Aorta (tissue), 5 donors: ENCODE measurements at places on chromosomes 11 and 22. TPM values are rescaled to one million over a fixed set of nuclear protein-coding genes. Genes with fewer than 3 reads are reported as not detected.

DNA sequence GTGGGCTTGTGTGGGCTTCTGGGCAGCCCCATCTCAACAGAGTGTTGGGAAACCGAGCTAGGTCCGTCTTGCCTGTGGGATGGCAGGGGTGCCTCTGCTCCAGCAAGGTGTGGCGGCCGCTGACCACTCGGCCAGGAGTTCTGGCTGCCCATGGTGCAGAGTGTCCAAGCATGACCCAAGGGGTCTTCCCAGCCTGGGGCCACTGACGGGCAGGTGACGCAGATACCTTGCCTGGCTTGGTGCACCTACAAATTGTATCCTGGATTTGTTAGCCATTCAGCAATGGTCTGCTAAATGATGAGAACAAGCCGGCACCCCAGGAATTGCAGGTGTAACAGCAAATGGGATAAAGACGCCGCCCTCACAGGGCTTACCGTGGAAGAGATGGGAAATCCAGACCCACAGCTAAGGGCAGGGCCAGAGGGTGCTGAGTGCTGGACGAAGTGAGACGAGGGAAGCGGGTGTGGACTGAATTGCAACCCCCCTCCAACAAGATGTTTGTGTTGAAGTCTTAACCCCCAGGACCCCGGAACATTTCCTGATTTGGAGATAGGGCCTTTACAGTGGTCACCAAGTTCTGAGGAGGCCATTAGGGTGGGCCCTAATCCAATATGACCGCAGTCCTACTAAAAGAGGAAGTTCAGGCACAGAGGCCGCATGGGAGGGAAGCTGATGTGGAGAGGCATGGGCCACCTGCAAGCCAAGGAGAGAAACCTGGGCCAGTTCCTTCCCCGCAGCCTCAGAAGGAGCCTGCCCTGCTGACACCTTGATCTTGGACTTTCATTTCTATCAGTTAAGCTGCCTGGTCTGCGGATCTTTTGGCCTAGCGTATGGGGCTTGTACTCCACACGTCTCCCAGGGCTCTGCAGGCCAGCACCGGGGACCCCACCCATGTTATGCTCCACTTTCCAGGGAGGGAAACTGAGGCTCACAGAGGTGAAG lies 45.2 kb upstream of the LINC01488 start:
- H3K27me3 ChIP-seq, result no peaks in the 10 kb centered on the region
- no peaks in the 10 kb centered on the region for H3K4me1 ChIP-seq
- no peak overlapping the region for H3K4me3 ChIP-seq

- no peaks in the 10 kb centered on the region for H3K27me3 ChIP-seq
- H3K4me1 ChIP-seq, result peaks cover 2% of the 10 kb centered on the region
- no peak overlapping the region for H3K27ac ChIP-seq
- no peak for DNase-seq
Observed at GRCh38 chr22:25661073-25661472, 80.9 kb upstream of the MYO18B start.

GRCh38 chr22:22200569-22201184 lies 43.9 kb upstream of the VPREB1 start:
- no peaks in the 10 kb centered on the region for H3K27me3 ChIP-seq
- no peaks in the 10 kb centered on the region for H3K36me3 ChIP-seq
- H3K4me1 ChIP-seq, result no peaks in the 10 kb centered on the region

DNA sequence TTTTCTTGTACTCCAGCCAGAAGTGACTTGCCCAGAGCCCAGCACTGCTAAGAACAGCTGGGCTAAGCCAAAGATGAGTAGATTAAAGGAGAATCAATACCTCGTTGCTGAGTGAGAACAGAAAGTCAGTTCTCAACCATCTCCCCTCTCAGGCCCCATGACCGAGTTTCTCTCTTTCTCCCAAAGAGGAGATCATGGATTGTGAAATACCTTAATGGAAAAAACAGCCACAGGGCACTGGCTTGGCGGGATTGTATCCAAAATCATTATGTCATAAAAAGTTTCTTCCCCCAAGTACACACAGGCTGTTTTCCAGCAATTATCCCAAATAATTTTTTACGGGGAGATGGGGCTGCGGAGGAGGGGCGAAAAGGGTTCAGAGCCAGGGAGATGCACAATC lies 111.8 kb upstream of the TMEM45B start:
- no peaks in the 10 kb centered on the region for H3K27me3 ChIP-seq
- no peak for DNase-seq
- H3K27ac ChIP-seq, result no peak overlapping the region
- H3K4me3 ChIP-seq, result no peak overlapping the region
- no peaks in the 10 kb centered on the region for H3K4me1 ChIP-seq

DNA sequence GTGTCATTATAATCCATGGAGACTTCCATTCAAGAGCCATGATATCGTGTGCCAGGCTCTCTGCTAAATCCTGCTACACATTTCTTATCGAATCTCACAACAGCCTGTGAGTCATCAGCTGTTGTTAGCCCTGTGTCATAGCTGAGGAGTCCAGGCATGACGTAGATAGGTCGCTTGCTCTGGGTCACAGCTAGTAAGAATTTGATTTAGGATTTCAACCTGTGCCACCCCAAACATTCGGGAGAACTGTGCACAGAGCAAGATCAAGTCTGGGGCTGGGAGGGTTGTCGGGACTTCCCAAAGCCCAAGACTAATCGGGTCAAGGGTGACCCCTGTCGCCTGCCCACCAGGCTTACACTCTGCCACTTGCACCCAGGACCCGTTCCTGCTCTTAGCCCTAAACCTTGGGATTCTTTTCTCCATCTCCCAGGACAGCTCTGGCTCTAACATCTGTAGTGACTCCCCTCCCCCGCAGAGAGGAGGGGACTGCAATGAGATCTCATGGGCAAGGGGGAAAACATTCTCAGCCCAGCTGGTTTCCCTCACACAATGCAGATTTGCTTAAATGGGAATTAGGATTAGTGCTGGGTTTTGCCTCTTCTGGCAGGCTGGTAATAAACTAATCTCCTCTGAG lies 34.3 kb downstream of the TSPAN18 start:
- H3K27me3 ChIP-seq, result no peaks in the 10 kb centered on the region
- H3K36me3 ChIP-seq, result no peaks in the 10 kb centered on the region
- H3K4me1 ChIP-seq, result peaks cover 3% of the 10 kb centered on the region
- no peak for DNase-seq

- no peak for DNase-seq
- no peaks in the 10 kb centered on the region for H3K27me3 ChIP-seq
- H3K4me3 ChIP-seq, result no peak overlapping the region
- H3K36me3 ChIP-seq, result no peaks in the 10 kb centered on the region
- H3K27ac ChIP-seq, result no peak overlapping the region
- no peaks in the 10 kb centered on the region for H3K4me1 ChIP-seq
Observed at GRCh38 chr11:131977231-131977630, 606.8 kb downstream of the NTM start.

GRCh38 chr22:23825246-23825905 lies 13.4 kb downstream of the DERL3 start:
- no peak overlapping the region for H3K27ac ChIP-seq
- no peak overlapping the region for H3K4me3 ChIP-seq
- H3K4me1 ChIP-seq, result no peaks in the 10 kb centered on the region
- no peaks in the 10 kb centered on the region for H3K27me3 ChIP-seq

DNA sequence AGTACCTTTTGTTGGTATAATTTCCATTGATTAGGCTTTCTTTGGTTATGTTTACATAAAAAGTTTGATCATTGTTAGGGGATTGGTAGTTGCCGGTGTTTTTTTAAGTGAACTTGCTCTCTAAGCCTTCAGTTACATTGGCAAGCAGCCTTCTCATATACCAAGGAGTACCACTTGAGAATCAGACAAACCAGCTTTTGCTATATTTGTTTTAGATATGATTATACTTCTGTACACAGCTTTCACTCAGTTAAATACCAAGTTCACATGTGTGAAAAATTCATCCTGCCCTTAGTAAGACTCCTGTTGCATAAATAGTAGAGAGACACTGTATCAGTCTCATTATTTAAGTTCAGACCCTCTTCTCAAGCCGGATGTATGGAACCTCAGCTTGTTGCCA lies 22.4 kb downstream of the ALKBH3 start:
- no peak for DNase-seq
- H3K27me3 ChIP-seq, result no peaks in the 10 kb centered on the region
- H3K4me1 ChIP-seq, result no peaks in the 10 kb centered on the region

GRCh38 chr11:6755303-6755952 lies 16.3 kb downstream of the OR2AG2 start:
- no peak overlapping the region for H3K4me3 ChIP-seq
- no peaks in the 10 kb centered on the region for H3K4me1 ChIP-seq
- DNase-seq, result no peak
- no peaks in the 10 kb centered on the region for H3K27me3 ChIP-seq

- H3K27ac ChIP-seq, result peak within 1 kb of the TSS; percentile 52
- peak; percentile 95 for DNase-seq
- peak within 1 kb of the TSS; percentile 80 for H3K4me3 ChIP-seq
- H3K27me3 ChIP-seq, result no peaks in the 10 kb centered on the region
- peaks cover 3% of the 10 kb centered on the region for H3K4me1 ChIP-seq
Observed at GRCh38 chr22:46335201-46336118, at the start of gene TRMU. Gene TRMU (plus strand): TSS chr22:46335714. CDS start chr22:46335765, 51 bp downstream.

DNA sequence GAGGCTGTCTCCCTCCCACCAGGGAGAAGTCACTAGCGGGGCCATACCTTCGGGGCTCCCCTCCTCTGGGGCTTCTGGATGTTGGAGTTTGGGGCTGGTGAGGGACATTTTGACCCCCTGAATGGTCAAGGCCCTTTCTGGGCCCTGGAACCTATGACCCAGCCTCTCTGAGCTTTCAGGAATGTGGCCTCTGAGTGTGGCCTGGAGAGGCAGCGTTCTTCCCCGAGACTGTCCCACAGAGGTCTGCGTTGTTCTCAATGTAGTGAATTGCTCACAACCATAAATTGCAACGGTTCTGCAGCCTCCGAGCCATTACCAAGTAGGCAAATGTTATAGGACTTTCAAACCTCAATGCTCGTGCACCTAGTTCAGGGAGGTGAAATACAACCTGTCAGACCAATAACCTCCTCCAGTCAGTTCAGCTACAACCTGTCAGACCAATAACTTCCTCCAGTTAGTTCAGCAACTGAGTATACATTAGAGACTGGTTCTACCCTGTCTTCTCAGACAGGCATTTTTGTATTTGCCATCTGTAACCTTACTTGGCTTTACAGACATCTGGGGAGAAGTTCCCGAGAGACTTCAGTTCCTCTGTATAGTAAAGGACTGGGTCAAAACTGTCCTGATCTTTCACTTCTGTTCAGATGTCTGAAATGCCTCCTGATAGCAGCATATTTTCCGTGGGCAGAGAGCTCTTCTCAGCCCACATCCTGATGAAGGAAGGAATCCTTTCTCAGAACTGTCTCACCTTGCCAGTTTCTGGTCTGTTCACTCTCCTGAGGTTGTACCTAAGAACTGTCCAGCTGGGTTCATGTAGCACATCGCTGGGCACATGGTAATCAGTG lies 34.2 kb downstream of the MICAL2 start:
- DNase-seq, result no peak
- peaks cover 4% of the 10 kb centered on the region for H3K36me3 ChIP-seq
- H3K4me1 ChIP-seq, result peaks cover 22% of the 10 kb centered on the region
- no peaks in the 10 kb centered on the region for H3K27me3 ChIP-seq
- no peak overlapping the region for H3K4me3 ChIP-seq

DNA sequence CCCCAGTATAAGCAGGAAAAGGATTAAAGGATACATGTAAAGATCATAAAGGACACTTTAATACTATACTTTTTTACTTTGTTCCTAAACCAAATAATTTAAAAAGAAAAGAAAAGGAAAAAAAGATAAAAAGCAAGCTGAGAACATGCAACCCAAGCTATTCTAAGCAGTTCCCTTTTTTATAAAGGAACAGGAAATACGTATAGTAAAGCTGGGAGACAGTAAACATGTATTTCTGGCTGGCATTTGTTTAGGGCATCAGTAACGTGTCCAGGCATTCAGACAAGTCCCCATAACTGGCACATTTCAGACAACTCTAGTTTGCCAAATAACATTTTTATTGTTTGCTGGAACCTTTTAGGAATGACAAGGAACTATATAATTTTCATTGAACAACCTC lies 24.9 kb downstream of the BCO2 start:
- no peaks in the 10 kb centered on the region for H3K27me3 ChIP-seq
- no peak overlapping the region for H3K27ac ChIP-seq
- H3K4me1 ChIP-seq, result no peaks in the 10 kb centered on the region
- no peak overlapping the region for H3K4me3 ChIP-seq

GRCh38 chr11:44600839-44601383 lies 35.4 kb downstream of the CD82 start:
- peaks cover 2% of the 10 kb centered on the region for H3K4me1 ChIP-seq
- no peaks in the 10 kb centered on the region for H3K27me3 ChIP-seq
- H3K4me3 ChIP-seq, result no peak overlapping the region
- no peak overlapping the region for H3K27ac ChIP-seq
- peak; percentile 68 for DNase-seq

DNA sequence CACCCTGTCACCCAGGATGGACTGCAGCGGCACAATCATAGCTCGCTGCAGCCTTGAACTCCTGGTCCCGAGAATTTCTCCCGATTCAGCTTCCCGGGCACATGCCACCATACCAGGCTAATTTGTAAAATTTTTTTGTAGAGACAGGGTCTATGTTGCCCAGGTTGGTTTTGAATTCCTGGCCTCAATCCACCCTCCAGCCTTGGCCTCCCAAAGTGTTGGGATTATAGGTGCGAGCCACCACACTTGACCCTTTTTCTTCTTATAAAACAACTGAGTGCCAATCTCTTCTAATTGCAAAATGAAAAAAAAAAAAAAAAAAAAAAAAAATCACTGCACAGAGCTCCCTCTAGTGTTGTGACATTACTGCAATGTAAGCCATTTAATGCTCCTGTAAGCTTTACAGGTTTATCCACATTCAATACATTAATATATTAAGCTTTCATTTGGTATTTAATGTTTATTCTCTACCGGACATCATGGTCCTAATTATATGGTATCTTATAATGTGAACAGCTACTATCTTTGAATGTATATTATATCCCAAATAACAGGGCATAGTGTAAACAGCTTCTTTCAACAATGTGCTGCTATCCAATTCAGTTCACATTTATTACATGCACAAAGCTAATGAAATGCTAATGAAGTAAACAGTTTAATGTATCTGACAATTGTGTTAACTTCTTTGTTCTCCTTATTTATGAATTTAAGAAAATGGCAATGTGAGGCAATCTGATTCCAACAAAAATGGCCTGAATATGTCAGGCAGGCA lies 44.6 kb downstream of the COPB1 start:
- no peak for DNase-seq
- no peaks in the 10 kb centered on the region for H3K36me3 ChIP-seq
- H3K4me1 ChIP-seq, result peaks cover 2% of the 10 kb centered on the region
- no peak overlapping the region for H3K27ac ChIP-seq
- no peak overlapping the region for H3K4me3 ChIP-seq

Gene MN1
- total RNA-seq, result 37.7 TPM

Gene GPR83
- total RNA-seq, result 0.15 TPM

Gene CHADL
- 1.2 TPM for total RNA-seq

Gene LGR4
- 23.6 TPM for total RNA-seq

Gene TSPAN4
- 42.9 TPM for total RNA-seq
